Lower leg skin (tissue), 4 donors: ENCODE measurements at places on chromosomes 16 and 17. TPM values are rescaled to one million over a fixed set of nuclear protein-coding genes. Genes with fewer than 3 reads are reported as not detected.

Gene CD300LB
- 0.12 TPM for total RNA-seq

Gene PLXDC1
- 2.9 TPM for total RNA-seq

Gene CEP295NL
- 2.9 TPM for total RNA-seq

Gene PRM3
- not detected for total RNA-seq

Gene OR4D1
- not detected for total RNA-seq

Gene E2F4
- 74.8 TPM for total RNA-seq

Gene IQCK
- total RNA-seq = 8.8 TPM

Gene CD300E
- not detected for total RNA-seq

Gene PRSS53
- 2.6 TPM for total RNA-seq

Gene GRB2
- 81.2 TPM for total RNA-seq

Gene RNF222
- 13.4 TPM for total RNA-seq

Gene ZNF286A
- total RNA-seq = 34.6 TPM

Gene CACNG1
- total RNA-seq = not detected

Gene HOXB6
- total RNA-seq = 0.34 TPM

Gene MYH3
- 1.4 TPM for total RNA-seq

Gene CBFA2T3
- 4.4 TPM for total RNA-seq

Gene NPIPA2
- 0.57 TPM for total RNA-seq

Gene STX1B
- 0.32 TPM for total RNA-seq
